ENCODE measurements at places on chromosomes 3 and 15. TPM values are rescaled to one million over a fixed set of nuclear protein-coding genes. Genes with fewer than 3 reads are reported as not detected.

The NRROS gene
- 10.2 TPM for total RNA-seq

The ARID3B gene
- total RNA-seq: 2.7 TPM

The IFT57 gene
- total RNA-seq: 22.0 TPM

The KCNMB3 gene
- total RNA-seq: 1.4 TPM

The CFAP100 gene
- total RNA-seq: not detected

The NR1D2 gene
- total RNA-seq: 16.9 TPM

The NEK10 gene
- total RNA-seq: 0.30 TPM

The OR5AC2 gene
- not detected for total RNA-seq

The ALDH1A2 gene
- 2.3 TPM for total RNA-seq
